GM23248 (cell line): ENCODE measurements at places on chromosomes 7 and 10. TPM values are rescaled to one million over a fixed set of nuclear protein-coding genes. Genes with fewer than 3 reads are reported as not detected.
A peak's percentile ranks its signal among the peaks of the same experiment; 100 is the strongest.

GRCh38 chr7:43568529-43568928, 14.4 kb upstream of the STK17A start:
- DNase-seq, result peak; percentile 44
- no peaks in the 10 kb centered on the region for H3K36me3 ChIP-seq
- no peak overlapping the region for H3K4me3 ChIP-seq
- H3K27ac ChIP-seq, result peak overlapping the region; percentile 98

RAMP3 gene
- total RNA-seq, result not detected in 2 replicates

PURB gene
- 17.0 and 17.3 TPM in 2 replicates for total RNA-seq

ZNF804B gene
- not detected in 2 replicates for total RNA-seq

- no peaks in the 10 kb centered on the region for H3K27me3 ChIP-seq
- no peak overlapping the region for H3K27ac ChIP-seq
- no peaks in the 10 kb centered on the region for H3K36me3 ChIP-seq
- no peaks in the 10 kb centered on the region for H3K4me1 ChIP-seq
These were observed 45.2 kb downstream of the GPR141 start for GRCh38 chr7:37728747-37729146.

GRCh38 chr10:95525033-95525418, 36.1 kb downstream of the SORBS1 start:
- no peaks in the 10 kb centered on the region for H3K27me3 ChIP-seq
- H3K27ac ChIP-seq, result no peak overlapping the region
- H3K36me3 ChIP-seq, result no peaks in the 10 kb centered on the region
- DNase-seq, result no peak

- H3K4me3 ChIP-seq, result peak overlapping the region; percentile 38; the same call in 1 of the 2 replicates
- peak; percentile 95 for DNase-seq
- no peaks in the 10 kb centered on the region for H3K27me3 ChIP-seq
- peak overlapping the region; percentile 65 for H3K27ac ChIP-seq
- H3K36me3 ChIP-seq, result no peaks in the 10 kb centered on the region
These were observed 74.1 kb downstream of the TACC2 start for GRCh38 chr10:122062831-122063674.

DNA sequence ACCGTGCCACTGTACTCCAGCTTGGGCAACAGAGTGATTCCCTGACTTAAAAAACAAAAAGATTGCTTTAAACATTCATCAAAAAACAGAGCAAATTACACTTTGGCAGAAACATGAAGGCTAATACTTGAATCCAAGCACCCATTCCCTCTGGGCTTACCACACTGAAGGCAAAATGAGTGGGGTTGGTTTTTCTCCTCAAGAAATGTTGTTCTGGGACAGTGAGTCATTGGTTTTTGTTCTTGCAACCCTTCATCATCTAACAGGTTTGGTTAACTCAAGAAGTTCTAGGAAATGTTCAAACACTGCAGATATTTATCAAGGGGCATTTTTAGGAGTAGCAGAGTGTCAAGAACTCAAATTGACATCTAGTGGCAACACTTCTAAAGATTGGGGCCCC, 60.5 kb downstream of the KIAA1217 start:
- no peaks in the 10 kb centered on the region for H3K4me1 ChIP-seq
- H3K36me3 ChIP-seq, result no peaks in the 10 kb centered on the region
- H3K4me3 ChIP-seq, result no peak overlapping the region
- no peak for DNase-seq
- no peak overlapping the region for H3K27ac ChIP-seq

DNA sequence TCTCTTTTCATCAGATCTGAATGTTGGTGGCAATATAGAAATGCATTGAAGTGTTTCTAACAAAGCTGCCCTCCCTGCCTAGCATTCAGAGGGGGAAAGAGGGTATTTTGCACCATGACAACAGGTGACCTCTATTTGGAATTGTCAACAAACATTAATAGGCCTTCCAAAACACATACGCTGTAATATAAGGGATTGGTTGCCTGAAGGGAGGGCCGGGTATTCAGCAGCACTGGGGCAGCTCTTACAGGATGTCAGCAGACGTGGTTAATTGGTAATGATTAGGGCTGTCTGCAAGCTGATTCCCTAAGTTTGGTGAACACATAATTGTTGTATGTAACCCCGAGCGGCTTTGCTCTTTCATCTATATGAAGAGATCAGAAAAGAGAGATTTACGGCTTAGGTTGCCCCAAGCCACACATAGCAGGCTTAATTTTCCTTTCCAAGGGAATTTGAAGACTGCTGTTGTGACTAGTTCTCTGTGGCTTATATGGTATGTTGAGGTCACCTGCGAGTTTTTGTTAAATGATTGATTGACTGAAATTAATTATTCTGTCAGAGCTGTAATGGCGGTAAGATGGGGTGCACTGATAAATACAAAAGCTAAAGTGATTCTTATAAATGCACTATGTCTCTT, 759.3 kb downstream of the LRMDA start:
- no peaks in the 10 kb centered on the region for H3K36me3 ChIP-seq
- DNase-seq, result no peak
- H3K4me1 ChIP-seq, result peaks cover 4% of the 10 kb centered on the region
- no peak overlapping the region for H3K4me3 ChIP-seq

DNA sequence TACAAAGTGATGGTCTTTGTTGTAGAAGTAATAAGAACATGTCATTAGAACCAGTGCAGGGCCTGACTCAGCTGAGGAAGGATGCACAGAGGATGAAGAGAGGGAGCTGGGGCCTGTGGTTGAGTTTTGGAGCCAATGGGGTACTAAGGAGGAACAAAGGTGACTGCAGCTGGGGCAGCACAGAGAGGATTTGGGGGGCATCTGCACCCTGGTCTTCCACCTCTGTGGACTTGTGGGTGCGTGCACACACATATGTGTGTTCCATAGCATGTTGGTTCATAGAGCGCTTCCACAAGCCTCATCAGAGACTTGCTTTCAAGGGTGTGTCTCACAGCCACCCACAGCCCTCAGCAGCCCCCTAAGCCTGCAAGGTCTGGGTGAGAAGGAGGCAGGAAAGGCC, 650.3 kb upstream of the MGMT start:
- no peak overlapping the region for H3K4me3 ChIP-seq
- no peak for DNase-seq
- H3K4me1 ChIP-seq, result no peaks in the 10 kb centered on the region
- no peaks in the 10 kb centered on the region for H3K36me3 ChIP-seq
- no peak overlapping the region for H3K27ac ChIP-seq

AOC1 gene
- not detected in 2 replicates for total RNA-seq

GRCh38 chr7:106480161-106480579, 180.8 kb downstream of the CCDC71L start:
- no peak for DNase-seq
- no peak overlapping the region for H3K4me3 ChIP-seq
- peaks cover 18% of the 10 kb centered on the region for H3K4me1 ChIP-seq
- H3K36me3 ChIP-seq, result no peaks in the 10 kb centered on the region
- no peaks in the 10 kb centered on the region for H3K27me3 ChIP-seq
- H3K27ac ChIP-seq, result no peak overlapping the region

- H3K27me3 ChIP-seq, result no peaks in the 10 kb centered on the region
- H3K4me3 ChIP-seq, result no peak overlapping the region
- H3K36me3 ChIP-seq, result no peaks in the 10 kb centered on the region
These were observed 5.8 kb downstream of the IDE start for GRCh38 chr10:92567952-92568600.
